Fibroblast of the aortic adventitia (primary cell): ENCODE measurements at places on chromosomes 1 and 21. TPM values are rescaled to one million over a fixed set of nuclear protein-coding genes. Genes with fewer than 3 reads are reported as not detected.

DNA sequence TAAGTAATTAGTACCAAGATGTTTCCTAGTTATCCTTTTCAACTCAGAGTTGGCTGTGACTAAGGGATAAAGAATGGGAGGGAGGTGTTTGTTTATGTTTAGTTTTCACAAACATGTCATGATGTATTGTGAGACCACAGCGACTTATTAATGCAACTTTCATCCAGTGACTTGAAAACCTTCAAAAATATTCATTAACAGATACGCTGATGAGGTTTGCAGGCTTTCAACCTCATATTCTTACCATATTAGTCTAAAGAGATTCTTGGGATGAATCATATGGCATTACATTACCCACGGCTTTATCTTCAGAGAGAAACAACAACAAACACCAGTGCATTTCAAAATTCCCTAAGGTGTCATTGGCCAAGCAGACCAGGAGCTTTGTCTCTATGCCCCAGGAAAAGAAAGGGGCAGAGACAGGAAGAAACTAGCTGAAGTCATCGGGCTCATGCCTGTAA, 36.4 kb downstream of the PALMD start:
- DNase-seq: peak; percentile 48

CFAP107 gene
- total RNA-seq: not detected in 2 replicates

DNA sequence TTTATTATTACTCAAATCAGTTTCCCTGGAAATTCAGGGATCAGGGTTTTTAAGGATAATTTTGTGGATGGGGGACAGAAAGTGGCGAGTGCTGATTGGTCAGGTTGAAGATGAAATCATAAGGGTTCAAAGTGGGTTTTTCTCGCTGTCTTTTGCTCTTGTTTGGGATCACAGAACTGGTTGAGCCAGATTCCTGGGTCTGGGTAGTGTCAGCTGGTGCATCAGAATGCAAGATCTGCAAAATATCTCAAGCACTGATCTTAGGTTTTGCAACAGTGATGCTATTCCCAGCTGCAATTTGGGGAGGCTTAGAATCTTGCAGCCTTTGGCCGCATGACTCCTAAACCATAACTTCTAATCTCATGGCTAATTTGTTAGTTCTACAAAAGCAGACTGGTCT, 9.3 kb downstream of the CHI3L2 start:
- no peak for DNase-seq

ADAM30 gene
- not detected in 2 replicates for total RNA-seq

- peak; percentile 100 for DNase-seq
These were observed 107.7 kb upstream of the TMPRSS2 start for GRCh38 chr21:41615613-41616012.

- peak; percentile 80 for DNase-seq
These were observed 6.8 kb downstream of the TENT5C start for GRCh38 chr1:117612517-117613248.

DNA sequence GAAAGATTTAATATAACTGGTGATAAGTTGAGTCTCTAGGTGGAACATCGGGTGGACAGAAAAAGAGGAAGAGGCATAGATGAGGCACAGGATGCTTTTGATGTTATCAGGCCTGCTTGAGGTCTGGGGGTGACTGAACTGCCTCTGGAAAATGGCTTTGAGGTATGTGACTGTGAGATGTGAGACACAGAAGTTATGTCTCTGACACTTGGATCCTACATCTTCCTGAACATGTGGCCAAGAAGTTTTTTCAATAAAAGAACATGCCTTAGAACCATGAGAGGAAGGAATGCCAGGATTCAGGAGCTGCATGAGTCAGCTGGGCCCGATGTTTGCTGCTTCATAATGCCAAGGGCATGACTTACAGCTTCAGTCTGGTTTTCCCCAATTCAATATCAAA, 11.5 kb upstream of the AIM2 start:
- DNase-seq: peak; percentile 84

CNR2 gene
- under 0.01 TPM in 1 of 2 replicates, not detected in the other for total RNA-seq

GJA4 gene
- total RNA-seq: not detected in 2 replicates

CR2 gene
- total RNA-seq: not detected in 2 replicates

DNA sequence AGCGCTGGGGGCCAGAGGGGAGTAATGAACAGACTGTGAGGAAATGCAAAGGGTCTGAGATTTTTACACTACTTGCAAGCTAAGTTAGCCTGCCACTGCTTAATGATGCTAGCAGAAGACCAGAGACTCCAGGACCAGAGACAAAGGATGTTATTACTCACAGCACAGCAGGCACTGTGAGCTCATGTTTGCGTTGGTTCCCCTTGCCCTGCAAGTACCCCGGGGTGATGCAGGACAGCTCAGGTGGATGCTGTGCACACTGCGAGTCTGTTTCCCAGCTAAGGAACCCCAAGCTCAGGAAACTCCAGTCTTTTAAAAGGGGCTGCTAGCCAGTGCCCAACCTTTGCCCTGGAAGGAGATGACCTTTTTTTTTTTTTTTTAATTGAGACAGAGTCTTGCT, 1.2 kb downstream of the FHAD1 start:
- DNase-seq: no peak

GRCh38 chr1:240455228-240455821, 156.6 kb downstream of the GREM2 start:
- peak; percentile 22 for DNase-seq

DNA sequence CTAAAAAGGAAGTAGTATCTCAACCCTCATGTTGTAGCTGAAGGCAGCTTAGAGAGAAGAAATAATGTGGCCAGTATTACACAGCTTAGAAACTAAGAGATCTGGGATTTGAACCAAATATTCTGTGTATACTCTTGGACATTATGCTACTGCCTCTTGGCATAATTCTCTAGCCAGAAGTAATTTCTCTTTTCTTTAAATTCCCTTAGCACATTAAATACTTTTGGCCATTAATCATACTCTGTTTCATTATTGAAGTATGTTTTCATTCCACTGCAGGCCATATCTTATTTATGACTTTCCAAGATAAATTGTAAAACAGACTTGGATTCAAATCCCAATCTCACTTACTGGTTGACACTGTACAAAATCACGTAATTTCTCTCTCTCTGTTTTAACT, 181.3 kb upstream of the SPAG17 start:
- peak; percentile 46 for DNase-seq

DNA sequence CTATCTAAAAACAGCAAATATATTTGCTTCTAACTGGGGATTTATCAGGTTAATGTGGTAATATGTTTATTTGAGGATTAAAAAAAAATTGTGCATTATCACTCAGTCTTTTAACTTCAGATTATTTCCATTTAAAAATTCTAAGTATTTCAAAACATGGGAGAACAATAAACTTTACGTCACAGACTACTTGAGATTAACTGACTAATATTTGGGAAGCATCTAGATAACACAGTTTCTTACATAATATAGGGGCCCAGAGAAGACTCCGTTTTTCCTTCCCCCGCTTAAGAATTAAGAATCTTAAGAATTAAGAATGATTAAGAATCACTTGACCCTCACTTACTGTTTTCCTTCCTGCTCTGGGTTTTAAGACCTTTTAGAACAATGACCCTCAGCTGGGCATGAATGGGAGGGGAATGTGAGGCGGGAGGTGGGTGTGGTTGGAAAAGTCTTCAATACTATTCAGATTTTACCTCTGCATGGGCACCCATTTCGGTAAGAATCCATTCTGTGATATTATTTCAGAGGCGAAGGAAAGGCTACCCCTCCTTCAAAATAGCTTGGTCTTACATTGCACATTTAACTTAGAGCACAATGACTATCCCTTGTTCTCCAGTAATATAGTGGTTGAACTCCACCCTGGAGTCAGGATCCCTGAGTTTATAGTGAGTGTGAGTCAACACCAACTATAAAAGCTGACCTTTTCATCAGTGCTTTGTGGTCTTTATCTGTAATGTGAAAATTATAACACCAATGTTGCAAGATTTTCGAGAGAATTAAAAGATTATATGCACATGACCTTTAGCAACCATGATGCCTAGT, 821.3 kb downstream of the USP25 start:
- DNase-seq: no peak

GRCh38 chr1:28516518-28516956, 10.7 kb downstream of the RCC1 start:
- DNase-seq: peak; percentile 13

RCAN1 gene
- 30.5 and 39.7 TPM in 2 replicates for total RNA-seq

PTGER3 gene
- total RNA-seq: 1.5 and 11.7 TPM in 2 replicates

DPYD gene
- 81.9 and 183 TPM in 2 replicates for total RNA-seq

RNU1-4 gene
- total RNA-seq: under 0.01 and 2,882 TPM in 2 replicates

TRIM63 gene
- 0.09 and 1.5 TPM in 2 replicates for total RNA-seq

ADAMTS4 gene
- total RNA-seq: 1.1 and 3.1 TPM in 2 replicates

- peak; percentile 67 for DNase-seq
These were observed 2.1 kb upstream of the UBE2T start for GRCh38 chr1:202343652-202344349.

DNA sequence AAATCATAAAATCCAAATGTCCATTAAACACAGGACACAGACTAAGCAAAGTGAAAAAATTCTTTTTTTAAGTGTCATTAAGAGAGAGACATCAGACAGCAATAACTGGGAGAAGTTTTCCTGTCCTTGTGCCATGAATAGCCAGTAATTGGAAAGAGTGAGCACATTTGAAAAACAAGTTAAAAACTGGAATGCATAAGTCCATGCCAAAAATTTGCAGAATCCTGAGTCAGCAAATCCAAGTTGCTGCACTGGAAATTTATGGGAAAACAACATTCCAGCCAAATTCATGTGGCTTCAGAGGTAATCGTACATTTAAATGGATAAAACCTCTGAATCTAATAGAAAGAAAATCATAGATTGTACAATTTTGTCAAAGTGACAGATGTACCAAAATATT, 291.4 kb downstream of the LRRC40 start:
- DNase-seq: peak; percentile 94

RGSL1 gene
- total RNA-seq: not detected in 2 replicates

- DNase-seq: no peak
These were observed 27.8 kb downstream of the CMPK1 start for GRCh38 chr1:47361380-47361779.

DNA sequence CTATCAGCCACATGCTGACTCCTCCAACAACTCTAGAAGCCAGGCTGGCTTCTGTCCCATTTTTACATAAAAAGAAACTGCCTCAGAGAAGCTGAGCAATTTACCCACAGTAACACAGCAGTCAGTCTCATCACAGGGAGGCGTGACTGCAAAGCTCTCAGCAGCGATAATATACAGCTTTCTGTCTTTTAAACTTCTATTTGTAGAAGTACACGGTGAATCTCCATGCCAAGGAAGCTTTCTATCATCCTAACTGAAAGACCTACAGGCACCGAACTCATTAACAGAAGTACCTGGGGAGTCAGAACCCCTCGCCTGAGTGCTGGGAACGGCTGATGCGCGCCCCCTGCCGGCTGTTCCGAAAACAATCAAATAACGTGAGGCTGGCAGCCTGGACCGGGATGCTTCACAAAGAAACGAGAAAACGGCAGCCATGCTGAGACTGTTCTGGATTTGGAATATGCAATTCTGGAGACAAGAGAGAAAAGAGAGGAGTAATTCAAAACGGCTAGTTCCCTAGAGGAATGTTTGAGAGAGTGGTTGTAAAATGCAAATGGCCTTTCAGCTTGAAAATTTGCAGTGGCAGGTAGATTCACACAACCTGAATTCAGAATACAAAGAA, 43.5 kb upstream of the RAB4A start:
- peak; percentile 76 for DNase-seq

DNA sequence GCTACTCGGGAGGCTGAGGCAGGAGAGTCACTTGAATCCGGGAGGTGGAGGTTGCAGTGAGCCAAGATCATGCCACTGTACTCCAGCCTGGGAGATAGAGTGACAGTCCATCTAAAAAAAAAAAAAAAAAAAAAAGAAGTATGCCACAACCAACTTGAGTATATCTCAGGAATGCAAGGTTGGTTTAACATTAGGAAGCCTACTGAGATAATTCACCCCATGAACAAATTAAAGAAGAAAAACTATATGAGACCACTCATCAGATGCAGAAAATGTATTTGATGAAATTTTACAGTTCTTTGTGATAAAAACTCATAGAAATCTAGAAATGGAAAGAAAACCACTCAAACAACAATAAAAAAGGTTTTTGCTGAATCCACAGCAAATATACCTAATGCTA, 373.8 kb downstream of the LMO4 start:
- no peak for DNase-seq

GBP3 gene
- total RNA-seq: 28.6 and 65.3 TPM in 2 replicates

DNA sequence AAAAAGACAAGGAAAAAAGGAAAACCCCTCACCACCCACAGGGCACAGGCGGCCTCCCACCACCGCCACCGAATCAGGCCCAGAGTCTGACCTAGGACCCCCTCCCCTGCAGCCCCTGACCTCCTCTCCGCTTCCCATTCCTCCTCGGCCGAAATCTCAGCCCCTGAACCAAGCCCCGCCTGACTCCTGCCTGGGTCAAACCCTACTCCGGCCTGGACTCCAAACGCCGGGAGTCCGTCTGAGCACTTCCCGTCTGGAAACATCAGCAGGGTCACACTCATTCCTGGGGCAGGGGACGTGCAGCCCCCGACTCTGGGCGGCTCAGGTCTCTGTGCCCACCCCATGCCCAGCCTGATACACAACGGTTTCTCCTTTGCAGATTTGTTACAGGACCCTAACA, 26.4 kb upstream of the SUMO3 start:
- no peak for DNase-seq

PDE4B gene
- 2.3 and 8.7 TPM in 2 replicates for total RNA-seq

SELENBP1 gene
- 26.8 and 70.5 TPM in 2 replicates for total RNA-seq

DNA sequence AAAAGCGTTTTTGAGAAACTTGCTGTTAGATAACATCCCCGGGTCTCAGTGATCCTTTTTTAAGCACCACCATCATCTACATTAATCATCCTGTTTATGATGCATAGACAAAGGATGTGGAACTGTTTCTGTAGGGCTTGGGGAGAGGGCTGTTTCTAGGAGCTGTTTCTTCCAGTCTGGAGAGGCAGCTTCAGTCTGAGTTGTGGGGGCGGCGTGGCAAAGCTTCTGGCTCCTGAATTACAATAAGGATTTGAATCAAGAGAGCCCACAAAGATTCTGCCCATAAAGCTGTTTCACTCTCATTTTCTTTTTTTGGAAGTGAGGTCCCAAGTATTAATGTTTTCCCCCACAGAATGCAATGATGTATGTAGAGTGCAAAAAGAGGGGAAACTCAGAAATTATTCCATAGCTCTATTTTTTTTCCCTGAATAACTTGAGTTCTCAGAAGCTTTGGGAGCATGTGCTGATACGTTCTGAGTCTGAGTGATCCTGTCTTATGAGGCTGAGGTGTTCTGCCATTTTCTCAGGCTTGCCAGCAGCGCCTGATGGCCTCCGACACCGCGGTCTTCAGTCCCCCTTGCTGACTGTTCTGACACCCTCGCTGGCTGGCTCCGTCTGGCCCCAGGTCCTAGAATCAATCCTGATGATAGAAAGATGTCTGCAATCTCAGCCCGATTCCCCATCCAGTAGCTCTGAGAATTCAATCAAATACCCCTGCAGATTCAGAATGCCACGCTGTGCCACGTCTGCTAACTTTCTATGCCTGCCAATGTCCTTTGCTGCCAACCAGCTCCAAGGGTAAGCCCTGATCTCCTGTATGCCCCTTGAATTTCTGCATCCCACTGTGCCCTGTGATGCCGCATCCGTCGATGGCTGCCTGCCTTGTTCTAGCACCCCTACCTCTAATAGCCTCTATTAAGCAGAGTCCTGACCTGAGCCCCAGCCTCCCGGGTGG, 92.4 kb upstream of the AKT3 start:
- no peak for DNase-seq
